SK-N-SH (cell line): ENCODE measurements at places on chromosomes 2 and 18.

GRCh38 chr18:63258749-63259566, 60.6 kb downstream of the BCL2 start:
- DNase-seq: peak; percentile 37

- no peak for DNase-seq
These were observed 253.8 kb downstream of the TNS1 start for GRCh38 chr2:217749008-217749407.

GRCh38 chr2:121588357-121588756, 57.7 kb downstream of the RNU4ATAC start:
- no peak for DNase-seq

GRCh38 chr2:52220393-52220792, 1188.5 kb upstream of the NRXN1 start:
- DNase-seq: no peak

- DNase-seq: no peak
These were observed 29.4 kb downstream of the PDCL3 start for GRCh38 chr2:100592226-100592625.

- no peak for DNase-seq
These were observed 70.3 kb downstream of the HNMT start for GRCh38 chr2:138034536-138034935.

GRCh38 chr2:105919826-105920225, 175.1 kb downstream of the NCK2 start:
- DNase-seq: no peak

DNA sequence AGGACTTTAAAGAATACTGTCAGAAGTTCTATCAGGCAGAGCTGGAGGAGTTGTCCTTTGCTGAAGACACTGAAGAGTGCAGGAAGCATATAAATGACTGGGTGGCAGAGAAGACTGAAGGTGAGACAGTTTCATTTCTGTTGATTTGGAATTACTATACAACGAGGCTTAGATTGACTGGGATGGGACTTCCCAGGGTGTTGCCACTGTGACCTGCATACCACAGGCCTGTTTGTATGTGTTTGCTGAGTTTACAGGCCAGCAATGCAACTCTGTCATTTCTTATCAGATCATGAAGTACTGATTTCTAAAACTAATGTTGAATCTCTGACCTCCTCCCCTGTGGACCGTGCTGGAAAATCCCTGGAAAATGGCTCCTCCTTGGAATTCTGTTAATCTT, 11.8 kb downstream of the SERPINB8 start:
- DNase-seq: no peak

DNA sequence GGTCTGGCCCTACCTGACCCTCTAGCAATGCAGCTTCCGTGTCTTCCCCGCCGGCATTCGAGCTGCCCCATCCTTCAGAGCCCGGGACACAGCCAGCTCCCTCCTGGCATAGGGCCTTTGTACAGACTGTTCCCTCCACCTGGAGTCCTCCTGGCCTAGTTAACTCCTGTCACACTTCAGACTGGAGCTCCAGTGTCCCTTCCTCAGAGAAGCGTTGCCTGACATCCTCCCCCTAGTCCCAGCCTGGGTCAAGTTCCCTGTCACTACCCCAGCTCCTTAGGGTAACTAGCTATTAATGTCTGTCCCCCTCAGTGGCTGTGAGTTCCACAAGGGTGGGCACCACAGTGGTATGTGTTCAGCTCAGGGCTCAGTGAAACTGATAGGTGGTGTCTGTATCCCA, 45.5 kb upstream of the LOXHD1 start:
- no peak for DNase-seq

GRCh38 chr2:230575642-230576324, 136.9 kb upstream of the CAB39 start:
- no peak for DNase-seq

DNA sequence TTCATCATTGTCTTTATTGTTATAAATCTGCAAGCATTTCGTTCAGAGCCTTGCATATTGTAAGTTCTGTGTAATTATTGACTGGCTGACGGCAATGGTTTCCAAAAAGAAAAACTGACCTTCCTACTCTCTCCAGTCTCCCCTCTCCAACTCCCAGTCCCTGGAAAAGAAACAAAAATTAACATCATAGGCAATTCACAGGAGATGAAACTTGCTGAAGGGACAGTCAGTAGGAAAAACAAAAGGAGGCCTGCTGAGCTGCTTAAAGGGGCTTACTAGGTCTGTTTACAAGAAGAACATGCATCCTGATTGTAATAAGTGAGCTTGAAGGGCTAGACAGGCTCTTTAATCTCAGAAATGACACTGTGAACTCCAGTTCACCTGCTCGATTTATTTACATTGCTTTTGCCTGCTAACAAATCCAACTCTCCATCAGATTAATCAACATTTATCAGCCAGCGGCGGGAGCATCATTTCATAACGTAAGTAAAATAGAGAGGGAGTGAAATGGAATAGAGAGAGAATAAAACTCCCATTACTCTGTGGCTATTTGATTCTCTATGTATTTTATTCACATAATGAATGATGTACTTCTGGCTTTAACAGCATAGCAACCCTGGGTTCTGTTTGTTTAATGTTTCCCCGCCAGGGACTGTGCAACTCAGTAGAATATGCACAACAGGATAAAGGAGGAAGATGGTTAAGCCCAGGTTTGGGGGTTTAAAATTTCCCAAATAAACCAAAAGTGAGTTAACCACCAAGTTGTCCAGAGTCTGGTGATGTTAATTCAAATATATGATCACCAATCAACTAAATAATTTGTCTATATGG, 256.7 kb upstream of the SETBP1 start:
- no peak for DNase-seq

DNA sequence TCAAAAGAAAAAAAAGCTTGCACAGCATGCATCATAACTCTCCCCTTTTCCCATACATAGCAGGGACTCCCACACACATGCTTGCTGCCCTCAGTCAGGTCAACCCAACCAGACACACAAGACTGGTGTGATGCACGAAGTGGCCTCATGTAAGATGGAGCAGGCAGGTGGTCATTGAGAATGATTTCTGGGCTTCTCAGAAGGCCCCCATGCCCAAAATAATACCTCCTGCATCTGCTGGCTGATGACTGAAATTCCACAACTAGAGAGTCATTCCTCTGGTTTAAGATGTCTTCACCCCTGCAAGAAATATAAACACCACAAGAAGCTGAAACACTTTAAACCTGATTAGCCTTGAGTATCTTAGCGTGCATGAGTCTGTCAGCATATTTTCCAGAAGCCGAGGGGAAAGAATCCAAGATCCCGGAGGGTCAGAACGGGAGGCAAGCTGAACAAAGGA, 131.1 kb downstream of the AFF3 start:
- DNase-seq: no peak

- no peak for DNase-seq
These were observed 401.2 kb downstream of the TGIF1 start for GRCh38 chr18:3851159-3851558.

GRCh38 chr2:3062476-3063260, 314.9 kb downstream of the EIPR1 start:
- DNase-seq: no peak

- no peak for DNase-seq
These were observed 218.2 kb downstream of the RBM43 start for GRCh38 chr2:151043484-151043883.

- DNase-seq: peak; percentile 53
These were observed 499.4 kb downstream of the GALR1 start for GRCh38 chr18:77749089-77749488.

DNA sequence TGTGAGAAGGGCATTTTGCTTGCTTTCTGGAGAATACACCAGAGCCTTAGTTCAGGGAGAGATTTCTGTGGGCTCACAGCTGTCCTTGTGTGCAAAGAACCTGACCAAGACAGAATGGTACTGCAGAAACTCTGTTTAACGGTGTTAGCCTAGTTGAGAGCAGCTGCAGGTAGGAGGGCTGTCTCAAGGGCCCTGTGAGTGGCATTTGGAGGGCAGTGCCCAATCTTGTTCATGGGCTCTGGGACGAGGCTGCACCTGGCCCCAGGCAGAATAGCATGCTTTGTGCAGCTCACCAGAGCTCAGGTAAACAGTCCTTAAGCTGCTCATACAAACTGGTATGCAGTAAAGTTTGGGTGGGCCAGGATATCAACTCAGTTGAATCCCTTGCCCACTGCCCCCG, 16.9 kb upstream of the RGPD4 start:
- no peak for DNase-seq

DNA sequence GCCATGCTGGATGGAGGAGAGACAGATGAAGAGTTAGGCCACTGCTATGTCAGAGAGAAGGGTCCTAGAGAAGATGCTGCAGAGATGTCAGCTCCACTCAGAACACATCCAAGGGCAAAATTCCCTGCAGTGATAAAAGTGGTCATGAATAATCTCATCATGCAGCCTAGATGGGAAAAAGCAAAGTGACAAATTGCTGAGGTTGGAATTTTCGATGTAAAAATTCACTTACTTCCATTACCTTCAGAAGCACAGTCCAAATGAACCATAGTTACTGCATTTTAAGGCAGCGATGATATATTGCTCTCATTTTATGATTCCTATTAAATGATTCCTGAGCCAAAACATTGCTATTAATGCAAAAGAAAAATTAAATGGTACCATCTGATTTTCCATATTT, 16.4 kb downstream of the ANKRD29 start:
- DNase-seq: no peak

DNA sequence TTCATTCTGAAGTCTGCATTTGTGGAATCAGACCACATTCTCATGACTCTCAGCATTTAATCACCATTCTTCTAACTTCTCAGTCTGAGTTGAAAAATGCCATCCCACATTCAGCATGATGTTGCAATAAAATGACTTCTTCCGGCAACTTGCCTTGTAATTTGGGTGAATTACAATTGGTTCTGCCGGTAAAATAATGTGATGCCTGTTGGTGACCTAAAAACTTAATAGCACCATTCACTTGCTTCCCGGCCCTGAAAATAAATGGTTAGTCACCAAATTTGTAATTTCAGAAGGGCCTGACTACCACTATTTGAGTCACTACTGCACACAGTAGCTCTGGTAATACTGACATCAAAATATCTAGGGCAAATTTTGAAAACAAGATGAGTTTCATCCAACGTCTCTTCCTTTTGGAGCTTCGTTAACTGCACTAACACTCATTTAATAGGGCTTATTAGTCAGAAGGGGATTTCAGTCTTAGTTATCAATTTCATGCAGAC, 637.1 kb upstream of the CHAC2 start:
- no peak for DNase-seq

DNA sequence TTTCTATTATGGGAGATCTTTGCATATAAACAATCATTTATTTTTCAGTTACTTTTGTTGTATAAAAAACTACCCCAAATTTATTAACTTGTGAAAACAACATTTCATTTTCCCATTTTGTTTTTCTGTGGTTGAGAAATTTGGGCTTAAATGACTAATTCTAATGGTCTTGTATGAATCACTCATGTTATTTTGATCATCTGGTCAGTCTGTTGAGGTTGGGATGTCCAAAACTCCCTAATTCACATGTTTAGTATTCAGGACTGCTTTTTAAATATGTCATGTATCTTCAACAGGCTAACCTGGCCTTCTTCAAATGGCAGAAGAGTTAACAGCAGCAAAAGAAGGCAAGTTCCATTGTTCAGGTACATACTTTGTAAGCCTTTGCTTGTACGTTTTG, 788.1 kb downstream of the TRIB2 start:
- no peak for DNase-seq

DNA sequence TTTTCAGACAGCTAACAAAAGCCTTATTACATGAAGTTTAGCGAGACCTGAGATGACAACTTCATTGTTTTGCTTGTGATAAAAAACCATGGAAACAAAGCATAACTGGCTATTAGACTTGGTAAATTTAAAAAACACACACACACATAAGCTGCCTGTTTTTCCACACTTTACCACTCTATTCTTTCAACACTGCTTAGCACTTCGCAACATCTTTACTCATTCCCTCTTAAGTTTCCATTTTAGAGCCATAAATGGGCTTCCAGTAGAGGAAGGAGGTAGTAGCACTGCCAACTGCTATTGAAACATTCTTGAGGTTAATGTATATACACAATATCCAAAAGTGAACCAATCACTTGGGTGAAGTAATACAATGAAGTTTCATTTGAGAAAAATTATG, 54.1 kb downstream of the BAZ2B start:
- no peak for DNase-seq

DNA sequence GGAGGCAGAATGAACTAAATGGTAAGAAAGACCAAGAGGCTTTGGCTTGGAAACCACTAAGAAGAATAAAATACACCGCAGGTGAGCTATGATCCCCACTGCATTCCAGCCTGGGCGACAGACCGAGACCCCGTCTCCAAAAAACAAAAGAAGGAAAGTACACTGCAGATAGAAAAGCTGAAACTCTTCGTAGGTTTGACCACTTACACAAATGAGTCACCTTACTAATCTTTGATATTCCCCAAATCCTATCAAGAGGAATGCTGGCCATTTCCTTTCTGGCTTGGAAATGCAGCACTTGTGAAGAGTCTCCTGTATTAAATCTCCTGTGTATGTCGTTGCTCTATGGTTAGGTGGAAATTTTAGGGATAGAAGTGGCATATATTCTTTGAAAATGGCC, 108.8 kb downstream of the MTCL1 start:
- DNase-seq: no peak

DNA sequence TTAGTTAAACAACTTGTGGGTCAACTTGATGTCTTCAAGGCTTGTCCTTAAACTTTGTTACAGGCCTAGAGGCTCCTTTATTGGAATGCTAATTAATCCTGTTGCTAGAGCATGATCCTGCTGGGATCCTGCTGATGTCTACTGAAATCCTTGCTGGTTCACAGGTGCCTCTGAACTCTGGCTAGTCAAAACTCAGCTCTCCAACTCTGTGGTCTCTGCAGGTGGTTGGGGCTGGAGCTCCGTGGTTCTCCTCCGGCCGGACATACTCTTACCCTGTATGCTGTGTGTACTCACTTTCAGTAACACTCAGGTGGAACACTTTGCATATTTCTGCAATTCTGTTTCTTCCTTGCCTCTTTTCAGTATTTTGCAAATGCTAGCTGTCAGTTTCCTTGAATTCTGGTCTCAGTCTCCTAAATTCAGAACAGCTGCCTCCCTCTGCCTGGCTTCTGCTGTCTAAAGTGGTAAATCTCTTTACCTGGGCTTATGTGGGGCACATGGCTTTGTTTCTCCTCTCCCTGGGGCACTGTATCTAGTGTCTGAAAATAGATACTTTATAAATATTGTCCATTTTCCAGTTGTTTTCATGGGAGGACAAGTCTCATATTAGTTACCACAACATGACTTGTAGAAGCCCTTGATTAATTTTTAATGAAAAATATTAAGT, 113.0 kb downstream of the ATP9B start:
- no peak for DNase-seq

DNA sequence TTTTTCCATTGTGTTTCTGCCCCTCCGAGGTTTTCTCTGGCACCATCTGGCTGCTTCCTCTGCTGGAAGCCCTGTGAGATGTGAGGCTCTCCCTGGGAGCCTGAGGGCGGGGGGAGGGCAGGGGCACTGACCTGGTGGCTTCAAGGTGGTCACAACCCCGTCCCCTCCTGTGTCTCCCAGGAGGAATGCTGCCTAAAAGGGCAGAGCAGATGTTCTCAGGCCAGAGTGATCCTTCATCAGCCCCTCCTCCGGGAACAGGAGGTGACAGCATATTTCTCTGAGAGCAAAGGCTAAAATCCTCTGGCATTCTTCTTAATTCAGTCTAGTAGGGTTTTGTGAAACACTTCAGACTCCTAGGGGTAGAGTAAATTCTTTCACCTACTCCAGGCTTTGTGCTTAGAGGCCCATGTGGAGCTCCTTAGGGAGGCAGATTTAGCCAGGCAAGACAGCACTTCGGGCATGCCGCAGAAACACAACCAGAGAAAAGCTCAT, 18.3 kb upstream of the GREB1 start:
- no peak for DNase-seq
